Bronchial epithelial cell (primary cell): ENCODE measurements at places on chromosomes 2 and 18. TPM values are rescaled to one million over a fixed set of nuclear protein-coding genes. Genes with fewer than 3 reads are reported as not detected.
A peak's percentile ranks its signal among the peaks of the same experiment; 100 is the strongest.

DNA sequence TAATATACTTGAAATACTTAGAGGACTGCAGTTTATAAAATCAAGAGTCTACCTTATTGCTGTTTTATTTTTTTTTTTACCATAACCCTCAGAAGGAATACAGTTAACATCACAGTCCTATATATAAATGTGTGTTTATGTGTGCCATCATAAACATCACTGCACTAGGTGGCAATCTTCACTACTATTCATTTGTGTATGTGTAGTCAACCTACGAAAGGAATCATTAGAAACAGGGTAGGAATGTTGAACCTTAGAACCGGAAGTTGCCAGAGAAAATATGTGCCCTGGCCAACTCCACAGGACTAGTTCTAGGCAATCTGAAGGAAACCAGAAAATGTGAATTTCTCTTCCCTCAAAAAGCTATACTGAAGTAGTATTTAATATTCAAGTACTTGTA, 3.4 kb downstream of the GEN1 start:
- peak; percentile 74 for DNase-seq

The LIMS4 gene
- total RNA-seq = 0.26 TPM in 1 of 2 replicates, not detected in the other

The PIEZO2 gene
- under 0.01 and 1.3 TPM in 2 replicates for total RNA-seq

The MREG gene
- total RNA-seq = 24.7 and 28.8 TPM in 2 replicates

The SERPINB11 gene
- total RNA-seq = 1.6 and 9.5 TPM in 2 replicates
